Vagina (tissue), 2 donors: ENCODE measurements at places on chromosomes 6 and 20.

DNA sequence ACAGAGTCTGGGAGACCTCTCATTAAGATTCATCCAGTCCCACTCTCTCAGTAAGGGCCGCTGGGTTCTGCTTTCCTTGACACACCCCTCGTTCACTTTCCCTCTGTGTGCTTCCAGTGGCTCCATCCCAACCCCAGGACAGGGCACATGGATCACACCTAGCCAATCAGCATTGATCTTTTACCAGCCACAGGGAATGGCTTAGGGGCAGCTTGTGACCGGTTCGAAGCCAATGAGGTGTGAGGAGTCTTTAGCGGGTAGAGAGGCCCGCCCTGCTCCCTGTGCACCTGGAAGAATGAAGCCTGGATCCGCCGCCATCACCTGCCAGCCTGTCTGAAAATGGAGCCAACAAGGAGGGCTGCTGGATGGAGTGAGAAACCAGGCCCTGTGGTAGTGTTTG is 35.2 kb upstream of the OVOL2 start:
- DNase-seq, result no peak

DNA sequence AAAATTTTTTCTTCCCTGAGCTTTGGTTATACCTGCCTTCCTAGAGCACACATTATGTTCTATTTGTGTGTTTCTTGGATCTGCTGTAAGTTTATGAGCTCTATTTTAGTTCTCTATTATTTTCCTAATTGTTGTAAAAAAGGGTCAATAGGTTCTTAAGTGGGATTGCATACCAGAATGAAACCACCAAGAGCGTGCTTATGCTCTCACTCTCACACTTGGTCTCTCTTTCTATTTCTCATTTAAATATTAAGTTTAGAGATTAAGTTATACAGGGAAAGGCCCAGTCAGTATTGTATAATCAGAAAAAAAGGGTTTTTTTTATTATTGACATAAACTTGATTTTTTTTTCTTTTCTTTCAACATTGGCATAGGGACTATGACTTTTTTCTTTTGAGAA is 96.8 kb downstream of the RIMS1 start:
- DNase-seq, result no peak

DNA sequence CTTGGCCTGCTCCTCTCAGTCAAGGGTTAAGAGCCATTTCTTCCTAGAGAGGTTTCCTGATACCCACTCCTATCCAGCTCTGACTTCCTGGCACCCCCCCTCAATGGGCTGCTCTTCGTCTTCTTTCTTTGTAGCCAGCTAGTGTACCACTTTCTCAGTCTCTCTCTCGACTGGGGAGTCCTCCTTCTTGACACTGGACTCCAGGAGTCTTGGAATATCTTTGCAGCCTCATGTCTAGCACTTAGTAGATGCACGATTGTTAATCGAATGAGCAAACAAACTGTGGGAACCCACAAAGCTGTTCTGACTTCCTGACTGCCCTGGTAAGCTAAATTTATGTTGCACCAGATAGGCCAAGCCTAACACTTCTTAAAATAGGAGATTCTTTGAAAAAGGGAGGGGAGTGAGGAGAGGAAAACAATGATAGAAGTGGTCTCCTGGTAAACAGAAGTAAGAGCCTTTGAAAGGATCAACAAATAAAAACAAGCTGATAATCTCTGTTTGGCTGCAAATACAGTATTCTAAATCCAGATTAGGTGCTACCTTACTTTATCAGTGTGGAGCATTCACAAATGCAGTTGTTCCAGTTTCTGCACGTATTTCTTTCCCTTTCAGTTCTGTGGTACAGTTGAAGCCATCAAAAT is 160.1 kb upstream of the CITED2 start:
- no peak for DNase-seq

GRCh38 chr20:62644044-62644795 is 1.9 kb downstream of the SLCO4A1 start:
- DNase-seq, result no peak

GRCh38 chr6:101386982-101387381 is 6.5 kb upstream of the GRIK2 start:
- DNase-seq, result no peak

- DNase-seq, result no peak
These were observed 30.7 kb downstream of the CBLN4 start for GRCh38 chr20:55974491-55975202.

GRCh38 chr6:15370733-15371671 is 125.1 kb downstream of the JARID2 start:
- no peak for DNase-seq

DNA sequence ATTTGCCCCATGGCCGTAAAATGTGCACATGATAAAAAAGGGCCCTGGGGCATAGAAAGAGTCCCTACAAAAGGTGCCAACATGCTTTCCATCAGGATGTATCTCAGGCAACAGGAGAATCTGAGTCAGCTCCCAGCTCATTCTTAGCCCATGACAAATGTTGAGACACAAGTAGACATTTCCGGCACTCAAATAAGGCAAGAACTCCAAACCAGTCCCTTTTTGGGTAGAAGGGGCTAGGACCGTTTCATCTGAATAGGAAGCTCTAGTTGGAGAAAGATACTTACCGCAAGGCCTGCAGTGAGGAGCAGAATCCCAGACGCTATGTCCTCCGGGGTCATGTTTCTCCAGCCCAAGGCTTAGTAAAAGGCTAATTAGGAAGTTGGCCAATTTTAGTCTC is 261.0 kb upstream of the RIN2 start:
- no peak for DNase-seq

DNA sequence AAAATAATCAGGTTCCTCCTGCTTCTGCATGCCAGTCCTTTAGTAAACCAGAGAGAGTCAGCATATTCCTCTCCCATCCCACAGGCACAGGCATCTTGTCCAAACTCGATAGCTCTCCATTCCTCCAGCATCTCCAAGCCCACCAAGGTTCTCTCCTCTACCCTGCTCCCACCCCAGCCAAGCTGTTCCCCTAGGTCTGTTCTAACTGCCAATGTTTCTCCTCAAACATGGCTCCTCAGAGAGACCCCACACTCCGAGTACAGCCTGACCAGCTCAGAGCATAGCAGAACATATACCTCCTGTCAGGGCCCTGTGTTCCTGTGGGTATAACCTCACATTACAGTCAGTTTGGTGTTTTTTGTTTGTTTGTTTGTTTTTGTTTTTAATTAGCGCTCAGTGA is 177.8 kb downstream of the VEGFA start:
- DNase-seq, result no peak

GRCh38 chr20:53087037-53087777 is 115.0 kb downstream of the TSHZ2 start:
- no peak for DNase-seq

DNA sequence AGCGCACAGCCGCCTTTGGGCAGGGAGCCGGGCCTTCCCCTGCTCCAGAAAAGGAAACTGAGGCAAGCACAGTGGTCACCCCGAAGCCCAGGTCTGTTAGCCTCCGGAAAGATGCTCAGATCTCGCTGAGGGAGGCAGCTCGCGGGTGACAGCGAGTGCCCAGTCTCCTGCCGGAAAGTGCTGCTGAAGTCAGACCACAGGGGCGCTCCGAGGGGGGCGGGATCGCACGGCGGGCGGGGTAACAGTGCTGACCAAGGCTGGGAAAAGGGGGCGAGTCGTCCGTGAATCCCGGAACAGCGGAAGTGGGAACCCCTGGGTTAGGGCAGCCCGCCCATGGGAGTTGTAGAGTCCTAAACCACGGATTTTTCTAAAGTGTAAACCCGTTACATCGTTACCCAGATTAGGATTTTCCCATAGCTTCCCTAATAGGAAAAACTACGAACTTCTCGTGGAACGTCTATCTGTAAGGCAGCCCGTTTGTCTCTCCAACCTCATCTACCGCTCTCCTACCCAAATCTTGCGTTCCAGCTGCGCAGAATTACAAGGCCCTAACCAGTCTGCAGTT is 504 bp downstream of the VPS16 start:
- peak; percentile 96 for DNase-seq

GRCh38 chr6:7391151-7391550 is 1.5 kb downstream of the RIOK1 start:
- DNase-seq, result no peak

GRCh38 chr6:149897855-149898744 is at the start of gene RAET1E:
TSS of gene RAET1E (minus strand) at chr6:149898113. CDS start at chr6:149890901, 7,212 bp downstream.
- peak; percentile 78 for DNase-seq

DNA sequence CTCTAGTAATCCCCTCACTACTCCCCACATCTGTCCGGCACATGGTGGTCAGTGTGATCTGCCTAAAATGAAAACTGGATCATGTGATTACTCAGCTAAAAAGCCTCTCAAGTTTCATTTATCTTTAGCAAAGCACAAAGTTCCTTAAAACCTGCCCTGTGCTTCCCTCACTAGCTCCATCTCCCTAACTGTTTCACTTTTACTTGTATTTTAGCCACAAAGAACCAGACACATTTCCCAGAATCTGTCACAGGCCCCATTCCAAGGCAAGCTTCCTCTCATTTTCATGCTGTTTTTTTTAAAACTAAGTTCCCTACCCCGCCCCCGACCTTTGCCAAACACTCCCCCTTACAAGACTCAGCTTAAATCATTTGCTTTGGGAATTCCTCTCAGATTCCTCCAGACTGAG is 8.9 kb upstream of the IGF2R start:
- peak; percentile 87 for DNase-seq

DNA sequence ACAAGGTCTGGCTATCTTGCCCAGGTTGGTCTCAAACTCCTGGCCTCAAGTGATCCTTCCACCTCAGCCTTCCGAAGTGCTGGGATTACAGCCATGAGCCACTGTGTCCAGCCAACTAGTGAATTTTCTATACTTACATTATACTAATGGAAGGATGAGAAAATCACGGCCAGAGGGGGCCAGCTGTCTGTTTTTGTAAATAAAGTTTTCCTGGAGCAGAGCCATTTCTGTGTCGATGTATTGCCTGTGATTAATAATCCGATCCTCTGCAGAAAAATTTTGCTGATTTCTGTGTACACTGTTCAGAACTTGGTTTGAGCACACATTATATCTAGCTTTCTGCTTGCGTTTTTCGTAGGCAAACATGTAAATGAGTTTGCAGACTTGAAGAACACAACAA is 28.8 kb downstream of the PTPRT start:
- no peak for DNase-seq

GRCh38 chr6:28585335-28585734 is 59.7 kb downstream of the GPX5 start:
- no peak for DNase-seq

GRCh38 chr6:80331974-80332373 is 225.5 kb downstream of the BCKDHB start:
- DNase-seq, result no peak
